ENCODE measurements at places on chromosomes 5 and 9. TPM values are rescaled to one million over a fixed set of nuclear protein-coding genes. Genes with fewer than 3 reads are reported as not detected.

The MOB3B gene
- 6.6 TPM for total RNA-seq

The LCN9 gene
- total RNA-seq: not detected

The SHISAL2B gene
- not detected for total RNA-seq

The TMEM8B gene
- 14.6 TPM for total RNA-seq

The IFNK gene
- total RNA-seq: not detected

The LRRC70 gene
- total RNA-seq: 4.2 TPM

The NTRK2 gene
- total RNA-seq: 12.6 TPM

The DMGDH gene
- total RNA-seq: 0.85 TPM

The ARL14EPL gene
- total RNA-seq: 1.7 TPM

The ZNG1A gene
- total RNA-seq: 27.3 TPM

The SH3RF2 gene
- 16.4 TPM for total RNA-seq

The MYOT gene
- total RNA-seq: 16.4 TPM

The ICE1 gene
- total RNA-seq: 25.5 TPM

The FGD3 gene
- 13.7 TPM for total RNA-seq

The IFNA13 gene
- total RNA-seq: not detected

The ADAMTSL1 gene
- total RNA-seq: 61.4 TPM

The MLANA gene
- not detected for total RNA-seq

The STKLD1 gene
- not detected for total RNA-seq

DNA sequence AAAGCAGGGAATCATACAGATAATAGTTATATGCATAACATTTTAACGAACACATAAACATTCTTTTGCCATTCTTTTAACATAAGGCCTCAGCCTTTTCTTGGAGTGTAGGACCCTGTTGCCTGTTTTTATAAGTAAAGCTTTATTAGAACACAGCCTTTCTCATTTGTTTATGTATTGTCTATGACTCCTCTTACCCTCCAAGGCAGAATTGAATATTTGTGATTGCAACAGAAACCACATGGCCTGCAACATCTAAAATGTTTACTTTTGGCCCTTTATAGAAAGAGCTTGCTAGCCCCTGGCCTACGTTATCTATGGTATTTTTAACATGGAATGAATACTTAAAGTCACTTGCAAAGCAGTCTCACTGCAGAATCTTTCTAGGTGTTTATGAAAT lies 2.6 kb downstream of the SLC31A1 start:
- no peak for DNase-seq

GRCh38 chr9:112533660-112534059 lies 47.0 kb downstream of the KIAA1958 start:
- DNase-seq: no peak

DNA sequence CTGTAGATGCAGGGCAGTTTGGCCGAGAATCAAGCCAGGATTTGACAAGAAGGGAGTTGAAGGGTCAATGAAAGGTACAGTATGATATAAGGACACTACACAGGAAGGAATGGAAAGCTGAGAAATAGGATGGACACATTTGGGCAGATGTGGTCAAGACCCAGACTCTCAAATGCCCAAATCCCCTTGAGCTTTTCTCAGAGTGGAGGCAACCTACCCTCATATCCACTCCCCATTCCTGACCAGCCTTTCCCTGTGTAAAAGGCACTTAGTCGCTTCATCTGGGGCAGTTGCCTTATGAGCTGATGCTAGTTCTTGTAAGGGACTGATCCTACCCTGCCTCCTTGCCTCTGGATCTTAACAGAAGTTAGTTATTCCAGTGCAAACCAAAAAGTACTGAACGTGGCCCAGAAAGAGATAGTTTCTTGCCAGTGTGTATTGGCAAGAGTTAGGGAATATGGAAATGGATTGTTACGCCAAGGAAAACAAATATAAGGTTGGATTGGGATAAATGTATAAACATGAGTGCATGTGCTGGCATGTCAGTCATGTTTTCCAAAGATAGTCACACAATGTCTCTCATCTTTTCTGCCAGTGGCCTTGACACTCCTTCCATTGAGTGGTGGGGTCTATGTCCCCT lies 4.1 kb upstream of the MCCC2 start:
- no peak for DNase-seq

GRCh38 chr9:71680189-71680980 lies 87.9 kb downstream of the CEMIP2 start:
- DNase-seq: no peak

DNA sequence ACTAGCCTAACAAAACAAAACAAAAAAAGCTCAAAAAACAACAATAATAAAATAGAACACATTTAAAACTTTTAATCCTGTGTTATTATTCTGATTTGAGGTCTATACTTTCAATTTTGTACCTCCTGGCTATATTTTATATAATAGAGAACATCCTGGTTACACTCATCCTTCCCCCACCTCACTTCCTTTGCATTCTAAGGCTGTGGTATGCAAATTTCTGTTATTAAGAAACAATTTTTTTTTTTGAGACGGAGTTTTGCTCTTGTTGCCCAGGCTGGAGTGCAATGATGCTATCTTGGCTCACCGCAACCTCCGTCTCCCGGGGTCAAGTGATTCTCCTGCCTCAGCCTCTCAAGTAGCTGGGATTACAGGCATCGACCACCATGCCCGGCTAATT lies 3.1 kb upstream of the RPL37 start:
- no peak for DNase-seq

DNA sequence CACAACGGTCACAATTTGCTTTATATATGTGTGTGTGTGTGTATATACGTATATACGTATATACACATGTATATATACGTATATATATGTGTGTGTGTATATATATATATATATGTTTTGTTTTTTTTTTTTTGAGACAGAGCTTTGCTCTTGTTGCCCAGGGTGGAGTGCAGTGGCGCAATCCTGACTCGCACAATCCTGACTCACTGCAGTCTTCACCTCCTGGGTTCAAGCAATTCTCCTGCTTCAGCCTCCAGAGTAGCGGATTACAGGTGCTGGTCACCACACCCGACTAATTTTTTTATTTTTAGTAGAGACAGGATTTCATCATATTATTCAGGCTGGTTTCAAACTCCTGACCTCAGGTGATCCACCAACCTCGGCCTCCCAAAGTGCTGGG lies 3.1 kb downstream of the RNF38 start:
- no peak for DNase-seq

- no peak for DNase-seq
These were observed 118.1 kb downstream of the SLIT3 start for GRCh38 chr5:169182797-169183196.

GRCh38 chr5:169190849-169191248 lies 110.1 kb downstream of the SLIT3 start:
- no peak for DNase-seq

DNA sequence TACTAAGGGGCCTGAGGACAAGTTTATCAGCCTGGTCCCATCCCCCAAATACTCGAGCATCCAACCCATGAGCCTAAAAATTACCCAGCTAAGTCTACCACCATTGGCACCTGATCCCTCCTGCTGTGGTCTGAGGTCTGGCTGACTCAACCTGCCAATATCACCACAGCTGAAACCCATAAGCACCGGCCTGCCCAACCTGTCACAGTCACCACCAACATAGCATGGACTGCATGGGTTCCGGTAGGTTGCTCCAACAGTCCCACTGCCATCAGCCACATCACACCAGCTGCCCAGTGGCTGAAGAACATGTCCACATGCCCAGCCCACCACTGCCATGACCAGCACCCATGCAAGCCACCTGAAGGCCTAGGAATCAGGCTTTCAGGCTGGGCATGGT lies 495.0 kb downstream of the PRELID2 start:
- no peak for DNase-seq

DNA sequence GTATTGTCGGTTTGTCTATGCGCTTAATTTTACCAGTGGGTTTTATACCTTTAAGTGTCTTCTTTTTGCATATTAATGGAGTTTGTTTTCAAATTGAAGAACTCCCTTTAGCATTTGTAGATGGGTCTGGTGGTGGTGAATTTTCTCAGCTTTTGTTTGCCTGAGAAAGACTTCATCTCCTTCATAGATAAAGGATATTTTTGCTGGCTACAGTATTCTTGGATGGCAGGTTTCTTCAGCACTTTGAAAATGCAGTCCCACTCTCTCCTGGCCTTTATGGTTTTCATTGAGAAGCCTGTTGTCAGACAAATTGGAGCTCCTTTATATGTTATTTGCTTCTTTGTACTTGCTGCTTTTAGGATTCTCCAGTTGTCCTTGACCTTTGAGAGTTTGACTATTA lies 142.1 kb downstream of the RAB3C start:
- no peak for DNase-seq

- peak; percentile 3 for DNase-seq
These were observed 24.0 kb downstream of the HNRNPK start for GRCh38 chr9:83956086-83956435.

- no peak for DNase-seq
These were observed 287.1 kb upstream of the ZNF462 start for GRCh38 chr9:106575823-106576222.

DNA sequence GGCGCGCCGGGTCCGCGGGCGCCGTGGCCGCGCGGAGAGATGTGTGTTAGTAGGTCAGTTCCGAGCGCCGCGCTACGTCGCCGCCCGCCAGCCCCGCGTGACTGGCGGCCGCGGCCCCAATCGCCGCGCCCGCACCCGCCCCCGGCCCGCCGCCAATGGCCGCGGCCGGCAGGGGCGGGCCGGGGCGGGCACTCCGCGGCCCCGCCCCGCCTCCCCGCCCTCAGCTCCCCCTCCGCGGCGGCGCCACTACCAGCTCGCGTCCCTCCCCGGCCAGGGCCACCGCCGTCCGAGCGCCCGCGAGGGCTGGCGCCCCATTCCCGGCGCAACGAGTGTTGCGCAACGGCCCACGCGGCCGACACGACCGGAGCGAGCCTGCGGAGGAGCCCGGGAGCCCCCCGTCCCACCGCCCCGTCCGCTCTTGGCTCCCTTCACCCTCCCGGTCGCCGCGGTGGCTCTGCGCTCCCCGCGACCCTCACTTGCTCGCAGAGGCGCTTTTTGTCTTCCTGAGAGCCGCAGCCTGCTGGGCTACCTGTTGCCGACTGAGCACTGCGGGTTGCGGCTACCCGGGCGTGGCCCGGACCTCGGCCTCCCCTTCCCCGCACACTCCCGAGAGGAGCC lies at the start of gene NFIL3:
Gene NFIL3 (minus strand): TSS at position 48 of the 618 bp plus-strand sequence. CDS start 13,098 bp downstream, outside the sequence.
- DNase-seq: peak; percentile 28

- no peak for DNase-seq
These were observed 249.0 kb downstream of the ARHGAP26 start for GRCh38 chr5:143019157-143019556.

- DNase-seq: no peak
These were observed 197.5 kb downstream of the MAPKAP1 start for GRCh38 chr9:125509476-125509875.

DNA sequence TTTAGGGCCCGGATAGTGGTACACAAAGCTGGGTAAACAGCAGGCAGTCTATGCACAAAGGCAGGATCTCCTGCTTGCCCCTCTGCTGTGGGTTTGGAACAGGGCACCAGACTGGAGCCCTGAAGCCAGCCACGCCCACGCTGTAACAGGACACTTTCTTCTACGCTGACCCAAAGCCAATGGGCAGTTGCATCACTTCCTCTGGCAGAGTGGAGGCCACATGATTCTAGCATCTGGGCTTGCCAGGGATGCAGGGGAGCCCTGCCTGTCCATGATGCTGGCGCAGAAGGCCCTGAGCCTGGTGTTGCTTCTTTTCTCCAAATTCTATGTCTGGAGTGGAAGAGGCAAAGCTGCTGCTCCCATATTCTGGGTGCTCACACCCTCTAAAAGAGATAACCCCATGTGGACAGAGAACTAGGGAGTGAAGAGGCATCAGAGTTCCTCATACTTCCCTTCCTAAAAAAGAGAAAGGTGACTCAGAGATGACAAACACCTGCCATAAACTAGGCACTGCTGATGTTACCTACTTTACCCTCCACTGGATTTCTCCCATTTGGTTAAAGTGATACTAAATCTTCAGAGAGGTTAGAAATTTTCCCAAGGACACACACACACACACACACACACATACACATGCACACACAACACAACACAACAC lies 260.3 kb upstream of the KLF4 start:
- DNase-seq: peak; percentile 83

DNA sequence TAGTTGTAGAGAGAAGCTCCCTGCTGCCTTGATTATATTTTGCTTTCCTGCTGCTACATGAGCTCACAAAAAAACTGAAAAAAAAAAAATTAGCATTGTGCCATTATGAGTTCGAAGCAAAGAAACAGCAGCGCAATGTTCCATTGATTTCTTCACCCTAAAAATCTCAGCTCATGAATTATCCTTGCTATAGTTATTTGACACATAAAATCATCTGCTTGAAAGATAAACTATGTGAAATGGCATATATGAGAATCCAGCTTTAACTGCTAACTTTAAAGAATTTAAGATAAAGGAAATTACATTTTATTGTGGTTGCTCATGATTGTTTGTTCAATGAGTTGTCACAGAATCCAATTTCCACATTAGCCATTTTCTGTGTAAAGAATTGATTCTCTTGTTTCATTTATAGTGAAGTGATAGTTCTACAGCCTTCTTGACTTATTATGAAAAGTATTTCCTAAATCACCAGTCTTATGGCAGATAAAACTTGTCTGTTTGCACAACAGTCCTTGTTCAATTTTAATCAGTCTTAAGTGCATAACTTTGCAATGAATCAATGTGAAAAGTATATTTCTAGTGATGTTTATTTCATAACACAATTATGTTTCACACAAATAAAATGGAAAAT lies 1275.0 kb upstream of the CDH9 start:
- DNase-seq: no peak

- no peak for DNase-seq
These were observed 201.5 kb downstream of the AUH start for GRCh38 chr9:91160181-91160580.

GRCh38 chr5:81021951-81022687 lies 62.0 kb downstream of the RASGRF2 start:
- DNase-seq: no peak

DNA sequence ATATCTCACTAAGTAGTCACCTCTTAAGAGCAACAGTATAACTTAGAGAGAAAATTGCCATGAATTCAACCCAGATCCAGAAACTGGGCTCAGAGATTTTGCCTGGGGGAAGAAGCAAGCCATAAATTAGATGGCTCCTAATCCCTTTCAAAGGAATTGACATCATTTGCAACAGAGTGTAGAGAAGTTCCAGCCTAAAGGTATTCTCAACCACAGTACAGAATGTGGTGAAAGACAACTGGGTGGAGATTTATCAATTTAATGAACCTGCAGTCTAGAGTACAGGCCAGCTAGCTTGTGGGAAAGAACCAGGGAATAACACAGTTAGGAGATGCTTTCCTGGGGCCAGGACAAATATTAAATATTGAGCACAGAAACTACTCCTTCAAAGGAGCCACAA lies 39.6 kb downstream of the CDKL3 start:
- no peak for DNase-seq

GRCh38 chr5:119879446-119879845 lies 250.1 kb downstream of the FAM170A start:
- DNase-seq: no peak

- DNase-seq: no peak
These were observed 5.7 kb downstream of the TBCA start for GRCh38 chr5:77770293-77771005.

- DNase-seq: no peak
These were observed 37.4 kb downstream of the P4HA2 start for GRCh38 chr5:132190161-132190817.

DNA sequence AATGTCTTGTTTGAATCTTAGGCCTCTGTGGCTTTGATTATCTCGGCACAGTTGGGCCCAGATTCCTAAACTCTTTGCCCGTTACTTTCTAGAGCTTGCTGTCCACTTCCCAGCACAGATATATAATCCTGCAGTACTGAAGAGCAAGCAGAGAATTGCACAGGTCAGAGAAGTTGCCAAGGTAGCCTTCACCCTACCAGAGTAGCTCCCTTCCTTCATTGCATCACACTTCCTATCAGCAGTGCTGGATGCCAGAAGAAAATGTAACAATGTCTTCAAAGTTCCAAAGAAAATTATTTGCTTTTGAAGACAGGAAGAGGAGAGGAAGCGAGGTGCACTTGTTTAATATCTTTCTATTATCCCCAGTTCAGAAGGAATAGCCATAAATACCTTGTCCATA lies 38.1 kb upstream of the SPATA31D4 start:
- no peak for DNase-seq

All from thoracic aorta (tissue), 2 donors.